CD4-positive, alpha-beta T cell treated with Interferon gamma for 1 hour (primary cell): ENCODE measurements at places on chromosomes 13 and 19.

DNA sequence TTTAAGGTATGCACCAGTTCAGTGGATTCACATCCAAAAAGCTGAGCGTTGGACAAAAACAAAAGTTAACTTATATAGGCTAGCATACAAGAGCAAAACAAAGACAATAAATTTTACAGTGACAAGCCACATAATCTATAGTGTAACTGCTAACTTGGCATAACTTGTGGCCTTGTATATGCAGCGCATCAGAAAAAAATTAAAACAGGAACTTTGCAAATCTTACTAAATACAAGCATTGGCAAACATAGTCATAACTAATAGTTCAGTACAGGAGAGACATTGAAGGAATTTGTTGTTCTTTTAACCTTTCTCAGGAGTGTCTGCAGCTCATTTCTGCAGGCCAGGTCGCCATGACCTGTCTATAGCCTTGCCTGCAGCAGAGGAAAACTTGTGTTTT, 54.6 kb downstream of the OR10H4 start:
- DNase-seq = no peak

- DNase-seq = no peak
Measured at GRCh38 chr13:101988140-101988539, 413.7 kb downstream of the FGF14 start.

DNA sequence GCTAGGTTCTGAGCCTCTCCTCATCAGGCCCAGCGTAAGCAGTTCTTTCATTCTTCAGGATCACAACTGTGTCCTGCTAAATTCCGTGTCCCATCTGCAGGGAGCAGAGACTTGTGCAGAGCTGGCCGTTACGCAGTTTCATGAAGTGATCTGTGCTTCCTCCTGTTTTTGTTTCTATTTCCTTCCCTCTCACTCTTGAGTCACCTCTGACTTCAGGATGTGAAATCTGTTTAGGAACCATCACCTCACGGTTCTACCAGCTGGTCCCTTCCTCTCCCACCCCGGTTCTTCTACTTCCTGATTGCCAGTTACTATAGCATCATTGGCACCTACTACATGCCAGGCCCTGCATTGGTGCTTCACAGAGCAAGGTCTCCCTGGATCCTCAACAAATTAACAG, 8.5 kb downstream of the MAU2 start:
- no peak for DNase-seq

DNA sequence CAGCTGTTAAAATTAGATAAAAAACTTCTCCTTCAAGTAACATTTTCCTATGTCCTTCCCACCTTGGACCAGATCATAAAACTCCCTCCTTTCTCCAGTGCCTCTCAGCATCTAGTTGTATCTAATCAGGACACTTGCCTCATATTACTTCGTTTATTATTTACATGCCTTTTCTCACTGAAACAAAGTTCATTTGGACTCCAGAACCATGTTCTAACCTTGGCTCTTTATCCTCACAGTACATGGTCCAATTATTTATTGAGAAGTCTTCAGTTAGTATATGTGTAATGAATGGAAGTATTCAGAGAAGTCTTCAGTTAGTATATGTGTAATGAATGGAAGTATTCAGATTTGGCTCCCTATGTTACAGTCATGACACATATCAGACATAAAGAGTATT, 342.7 kb downstream of the OXGR1 start:
- no peak for DNase-seq

- DNase-seq = no peak
Measured at GRCh38 chr13:32748305-32748704, 162.1 kb downstream of the PDS5B start.

DNA sequence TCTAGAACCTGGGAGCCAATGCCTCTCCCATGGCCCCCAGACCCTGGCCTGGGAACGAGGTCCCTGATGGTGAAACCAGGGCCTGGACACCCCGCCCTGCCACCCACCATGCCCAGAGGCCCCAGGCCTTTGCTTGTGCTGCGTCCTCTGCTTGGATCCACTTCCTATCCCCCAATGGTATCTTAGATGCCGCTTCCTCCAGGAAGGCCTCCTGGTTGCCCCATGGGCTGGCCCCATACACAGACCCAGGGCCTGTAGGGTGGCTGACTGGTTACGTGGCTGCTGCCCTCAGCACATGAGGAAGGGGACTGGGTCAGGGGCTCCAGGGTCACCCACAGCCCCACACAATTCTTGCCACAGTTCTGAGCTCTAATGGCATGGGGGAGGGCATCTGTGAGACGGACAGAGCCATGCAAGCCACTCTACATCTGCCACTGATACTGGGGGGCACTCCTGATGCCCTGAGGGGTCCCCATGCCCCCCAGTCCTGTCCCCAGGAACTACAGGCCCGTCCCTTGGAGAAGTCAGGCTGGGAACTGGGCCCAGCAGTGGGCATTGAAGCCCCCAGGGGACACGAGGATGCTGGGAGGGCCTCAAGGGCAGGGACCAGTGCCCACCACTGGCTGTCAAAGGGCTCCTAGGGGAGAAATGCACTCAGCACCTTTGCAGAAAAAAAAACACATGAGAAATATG, 5.0 kb downstream of the RPL36 start:
- no peak for DNase-seq

- DNase-seq = peak; percentile 87
Measured at GRCh38 chr19:49497047-49497788, 984 bp downstream of the RPS11 start.

GRCh38 chr19:10565028-10565566, 713 bp downstream of the KRI1 start:
- peak; percentile 67 for DNase-seq

DNA sequence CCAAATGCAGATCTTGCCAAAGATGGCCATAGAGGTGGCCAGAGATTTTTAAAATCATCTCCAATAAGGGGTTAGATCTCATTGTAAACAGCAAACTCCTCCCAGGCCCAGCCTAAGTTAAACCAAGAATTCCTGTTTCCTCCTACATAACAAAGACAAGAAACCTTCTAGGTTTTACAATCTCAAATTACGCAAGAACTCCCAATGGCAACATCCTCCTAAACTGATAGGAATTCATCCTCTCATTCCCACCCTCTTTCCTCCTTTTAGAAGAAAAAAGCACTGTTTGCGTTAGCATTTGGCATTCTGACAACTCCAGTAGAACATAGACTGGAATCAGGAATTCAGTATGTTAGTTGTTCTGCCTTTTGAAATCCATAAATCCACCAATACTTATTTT, 14.6 kb downstream of the PROSER1 start:
- no peak for DNase-seq

- DNase-seq = peak; percentile 89
Measured at GRCh38 chr19:50728084-50728737, 5.0 kb downstream of the CLEC11A start.

GRCh38 chr19:18523841-18524240, 2.0 kb upstream of the ELL start:
- no peak for DNase-seq

- no peak for DNase-seq
Measured at GRCh38 chr13:23788459-23788858, 100.7 kb downstream of the MIPEP start.

- DNase-seq = no peak
Measured at GRCh38 chr19:47241919-47242577, 11.0 kb upstream of the BBC3 start.

DNA sequence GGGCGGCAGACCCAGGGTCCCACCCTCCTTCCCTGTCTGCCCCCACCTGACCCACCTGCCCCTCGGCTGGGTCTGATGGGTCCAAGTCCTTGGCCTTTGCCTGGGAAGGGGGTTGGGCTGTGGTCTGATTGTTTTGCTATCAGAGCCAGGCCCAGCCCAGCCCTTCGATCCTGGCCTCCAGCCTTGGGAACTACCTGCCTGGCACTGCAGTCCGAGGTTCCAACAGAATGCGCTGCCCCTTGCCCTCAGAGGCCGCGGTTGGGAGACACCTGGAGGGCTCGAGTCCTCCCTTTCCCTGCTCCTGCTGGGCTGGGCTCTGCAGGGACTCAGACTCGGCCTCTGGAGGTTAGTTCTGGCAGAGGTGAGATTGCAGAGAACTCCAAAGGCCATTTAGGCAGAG, 1.6 kb downstream of the CCL25 start:
- no peak for DNase-seq

DNA sequence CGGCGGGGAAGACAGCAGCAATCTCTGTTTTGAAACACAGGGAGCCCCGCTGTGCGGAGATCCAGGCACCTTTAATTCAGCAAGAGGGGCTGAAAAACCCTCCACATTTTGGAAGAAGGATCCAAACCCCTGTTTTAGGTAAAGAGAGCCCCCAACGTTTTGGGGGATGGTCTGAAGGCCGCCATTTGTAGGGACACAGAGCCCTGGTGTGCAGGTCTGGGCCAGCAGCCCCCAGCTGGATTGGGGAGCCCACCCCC, 3.5 kb upstream of the HOOK2 start:
- no peak for DNase-seq

DNA sequence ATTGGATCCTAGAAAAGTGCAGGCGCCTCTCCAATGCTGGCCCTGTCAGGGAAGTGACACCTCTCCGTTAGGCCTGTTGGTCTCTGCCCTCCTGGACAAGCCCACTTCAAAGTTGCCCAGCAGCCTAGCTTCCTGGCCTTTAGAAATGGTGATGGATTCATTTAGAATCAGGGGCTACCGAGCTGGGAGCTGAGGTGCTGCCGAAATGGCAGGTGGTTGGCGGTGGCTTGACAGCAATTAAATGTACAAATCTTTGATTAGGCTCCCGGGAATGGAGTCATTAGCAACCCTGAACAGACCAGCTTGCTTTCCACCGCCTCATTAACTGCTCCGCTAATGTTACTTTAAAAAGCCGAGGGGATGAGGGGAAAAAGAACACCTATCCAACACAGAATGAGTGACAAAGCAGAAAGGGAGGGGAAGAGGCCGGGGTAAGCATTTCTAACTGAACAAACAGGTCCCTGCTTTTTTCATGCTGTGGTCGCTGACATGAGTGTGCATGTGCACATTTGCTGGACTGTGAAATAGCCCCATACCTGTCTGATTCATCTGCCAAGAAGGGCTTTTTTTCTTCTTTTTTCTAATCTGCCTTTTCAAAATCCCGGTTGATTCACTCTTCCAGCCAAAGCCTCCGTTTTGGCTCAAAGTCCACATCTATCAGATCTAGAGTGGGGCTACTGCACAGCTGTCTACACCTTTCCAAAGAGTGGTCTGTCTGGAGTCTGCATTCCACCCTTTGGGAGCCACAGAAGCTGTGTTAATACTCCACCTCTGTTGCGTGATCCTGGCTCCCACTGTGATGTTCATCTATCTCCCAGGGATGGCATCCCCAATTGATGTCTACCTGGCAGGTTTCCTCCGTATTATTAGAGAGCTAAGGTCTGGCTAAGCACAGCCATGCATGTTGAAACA, 431.9 kb downstream of the COG6 start:
- no peak for DNase-seq

GRCh38 chr13:41154042-41154441, 21.4 kb upstream of the KBTBD6 start:
- no peak for DNase-seq

DNA sequence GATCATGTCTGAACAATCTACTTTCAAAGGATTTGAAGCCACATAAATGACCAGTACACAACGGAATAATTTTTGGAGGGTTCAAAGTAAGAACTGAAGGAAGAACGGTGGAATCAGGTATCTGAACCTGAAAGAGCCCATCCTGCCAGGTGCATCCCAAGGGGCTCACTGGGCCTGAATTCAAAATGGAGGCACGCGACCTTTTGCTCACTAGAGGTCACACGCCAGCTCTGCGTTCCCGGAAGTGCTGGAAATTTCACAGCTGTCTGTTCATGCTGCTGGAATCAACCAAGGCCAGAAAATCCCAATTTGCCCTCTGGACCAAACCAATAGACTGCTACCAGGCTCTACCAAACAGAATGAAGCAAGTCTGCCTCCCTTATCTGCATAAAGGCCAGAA, 4.2 kb upstream of the RASA3 start:
- DNase-seq = no peak

GRCh38 chr19:58379246-58379645, 1.6 kb downstream of the ZNF837 start:
- no peak for DNase-seq

DNA sequence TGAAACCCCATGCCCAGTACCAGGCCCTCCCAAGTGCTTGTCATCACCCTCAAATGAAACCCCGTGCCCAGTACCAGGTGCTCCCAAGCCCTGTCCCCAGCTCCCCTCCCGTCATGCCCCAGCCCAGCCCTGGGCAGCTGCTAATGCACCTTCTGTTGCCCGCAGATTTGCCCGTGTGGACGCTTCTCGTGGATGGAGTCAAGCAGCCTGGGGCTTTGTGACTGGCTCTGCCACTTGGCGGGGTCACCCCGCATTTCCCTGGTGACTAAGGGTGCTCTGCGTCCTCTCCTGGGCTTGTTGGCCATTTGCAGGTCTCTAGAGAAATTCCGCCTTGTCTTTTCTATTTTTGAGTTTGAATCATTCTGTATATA, 82.7 kb downstream of the ATP11A start:
- no peak for DNase-seq

GRCh38 chr19:3844596-3844995, 24.2 kb downstream of the ZFR2 start:
- DNase-seq = no peak

GRCh38 chr19:44752816-44753625, 4.5 kb downstream of the BCL3 start:
- DNase-seq = peak; percentile 98

DNA sequence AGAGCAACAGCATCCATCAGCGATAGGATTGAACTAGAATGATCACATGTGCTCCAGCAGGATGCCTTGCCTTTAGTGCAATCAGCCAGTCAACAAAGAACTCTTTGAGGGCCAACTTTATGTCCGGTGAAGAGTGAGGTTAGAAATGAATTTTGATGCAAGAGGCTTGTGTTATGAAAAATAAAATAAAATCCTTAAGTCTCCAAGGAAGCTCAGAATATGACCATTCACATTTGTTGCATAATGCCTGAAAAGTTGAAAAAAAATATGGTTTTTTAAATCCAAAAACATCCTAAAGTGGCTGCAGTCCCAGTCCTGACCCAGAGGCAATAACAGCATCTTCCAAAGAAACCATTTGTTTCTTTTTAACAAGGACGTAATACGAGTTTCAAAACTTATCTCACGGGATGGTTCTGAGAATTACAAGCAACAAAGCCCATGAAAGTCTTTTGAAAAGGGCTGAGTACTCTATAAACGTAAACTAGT, 61.3 kb downstream of the DCLK1 start:
- no peak for DNase-seq

- no peak for DNase-seq
Measured at GRCh38 chr13:95660981-95661581, 15.9 kb upstream of the DNAJC3 start.

DNA sequence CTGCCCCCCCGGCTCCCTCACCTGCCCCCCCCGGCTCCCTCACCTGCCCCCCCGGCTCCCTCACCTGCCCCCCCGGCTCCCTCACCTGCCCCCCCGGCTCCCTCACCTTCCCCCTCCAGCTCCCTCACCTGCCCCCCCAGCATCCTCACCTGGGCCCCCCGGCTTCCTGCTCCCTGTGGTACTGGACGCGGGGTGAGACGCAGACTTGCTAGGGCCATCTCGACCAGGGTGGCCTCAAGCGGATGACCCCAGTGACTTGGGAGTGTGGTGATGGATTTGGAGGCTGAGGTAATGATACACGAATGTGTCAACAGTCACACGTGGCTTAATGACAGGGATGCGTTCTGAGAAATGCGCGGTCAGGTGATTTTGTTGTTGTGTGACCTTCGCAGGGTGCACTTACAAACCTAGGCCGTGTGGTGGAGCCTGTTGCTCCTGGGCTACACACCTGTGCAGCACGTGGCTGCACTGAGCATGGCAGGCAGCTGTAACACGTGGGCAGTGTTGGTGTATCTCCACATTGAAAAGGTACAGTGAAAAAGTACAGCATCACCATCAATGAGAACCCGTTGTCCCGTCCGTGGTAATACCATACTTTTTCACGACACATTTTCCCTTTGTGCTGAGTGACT, 197.8 kb downstream of the TEX29 start:
- no peak for DNase-seq
